ENCODE measurements at places on chromosomes 6 and 20. TPM values are rescaled to one million over a fixed set of nuclear protein-coding genes. Genes with fewer than 3 reads are reported as not detected.

- DNase-seq: no peak
Observed at GRCh38 chr20:911882-912600, 4.1 kb downstream of the ANGPT4 start.

DNA sequence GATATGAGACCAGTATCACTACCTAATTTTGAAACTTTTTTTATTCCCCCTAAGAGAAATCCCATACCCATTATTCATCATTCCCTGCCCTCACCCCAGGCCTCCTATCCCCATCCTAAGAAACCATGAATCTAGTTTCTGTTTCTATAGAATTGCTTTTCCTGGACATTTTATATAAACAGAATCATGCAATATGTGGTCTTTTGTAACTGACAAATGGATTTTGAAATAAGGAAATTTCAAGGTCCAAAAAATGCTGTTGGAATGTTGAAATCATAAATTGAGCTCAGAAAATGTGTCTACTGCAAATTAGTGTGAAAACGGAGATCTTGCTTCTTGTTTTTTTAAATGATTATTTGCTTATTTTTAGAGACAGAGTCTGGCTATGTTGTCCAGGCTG, 25.1 kb downstream of the RNF217 start:
- no peak for DNase-seq

The OR2H2 gene
- total RNA-seq: not detected

The SCAF8 gene
- 38.9 TPM for total RNA-seq

The MLN gene
- not detected for total RNA-seq

The LAMA4 gene
- total RNA-seq: 219 TPM
